Stomach (tissue), 19 donors: ENCODE measurements at places on chromosomes 2 and 18. TPM values are rescaled to one million over a fixed set of nuclear protein-coding genes. Genes with fewer than 3 reads are reported as not detected.

DNA sequence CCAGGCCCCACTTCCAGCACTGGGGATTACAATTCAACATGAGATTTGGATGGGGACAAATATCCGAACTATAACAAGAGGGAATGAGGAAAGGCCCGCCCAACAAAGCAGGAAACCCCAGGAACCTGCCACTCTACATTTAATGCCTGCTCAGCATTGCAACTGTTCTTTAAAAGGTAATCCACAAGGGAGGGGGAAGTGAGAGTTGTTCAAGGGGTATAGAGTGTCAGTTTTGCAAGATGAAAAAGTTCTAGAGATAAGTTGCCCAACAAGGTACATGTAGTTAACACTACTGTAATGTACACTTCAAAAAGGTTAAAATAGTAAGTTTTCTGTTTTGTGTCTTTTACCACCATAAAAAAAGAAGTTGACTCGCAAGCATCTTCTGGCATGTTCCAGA lies 137.6 kb downstream of the MBD2 start:
- DNase-seq = no peak

- no peak for DNase-seq
Measured at GRCh38 chr2:176885661-176886060, 326.9 kb upstream of the HNRNPA3 start.

- no peak for DNase-seq
Measured at GRCh38 chr2:101625387-101625786, 72.1 kb upstream of the MAP4K4 start.

- DNase-seq = no peak
Measured at GRCh38 chr18:58756148-58756547, 84.9 kb downstream of the MALT1 start.

RIT2 gene
- not detected for total RNA-seq

REEP1 gene
- total RNA-seq = 19.3 TPM

IL1F10 gene
- total RNA-seq = not detected

MC4R gene
- total RNA-seq = not detected
